GM20000 (cell line): ENCODE measurements at places on chromosomes 7 and 10.

GRCh38 chr10:79376751-79377556 is 29.7 kb downstream of the PPIF start:
- DNase-seq: no peak

DNA sequence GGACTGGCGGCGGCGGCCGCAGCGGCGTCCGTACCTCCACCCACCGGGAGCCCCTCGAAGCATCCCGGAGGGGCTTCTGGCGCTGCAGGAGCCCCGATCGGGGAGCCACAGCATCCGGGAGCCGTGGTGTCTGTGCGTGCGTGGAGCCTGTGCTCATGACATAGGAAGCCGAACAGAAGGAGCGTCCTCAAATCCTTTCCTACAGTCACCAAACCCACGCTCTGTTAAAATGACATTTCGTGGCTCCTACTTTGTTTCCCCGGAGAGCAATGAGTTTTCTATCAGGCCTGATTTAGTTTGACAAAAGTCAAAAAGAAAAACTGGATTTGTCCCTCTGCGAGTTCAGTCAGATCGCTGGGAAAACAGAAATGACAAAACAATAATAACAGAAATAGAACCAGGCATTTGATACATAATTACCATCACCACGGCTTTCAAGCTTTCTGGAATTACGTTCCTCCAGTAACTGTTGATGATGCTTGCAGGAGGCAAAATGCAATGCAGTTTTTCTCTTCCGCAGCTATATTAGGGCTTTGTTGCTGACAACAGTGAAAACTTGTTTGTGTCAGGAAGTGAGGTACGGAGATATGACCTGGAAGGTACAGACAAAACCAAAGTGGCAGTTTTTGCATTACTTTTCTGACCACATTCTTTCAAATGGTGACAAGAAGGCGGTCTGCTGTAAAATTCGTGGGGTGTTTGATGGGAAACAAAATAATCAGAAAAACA is 219.3 kb upstream of the MKLN1 start:
- peak; percentile 78 for DNase-seq

DNA sequence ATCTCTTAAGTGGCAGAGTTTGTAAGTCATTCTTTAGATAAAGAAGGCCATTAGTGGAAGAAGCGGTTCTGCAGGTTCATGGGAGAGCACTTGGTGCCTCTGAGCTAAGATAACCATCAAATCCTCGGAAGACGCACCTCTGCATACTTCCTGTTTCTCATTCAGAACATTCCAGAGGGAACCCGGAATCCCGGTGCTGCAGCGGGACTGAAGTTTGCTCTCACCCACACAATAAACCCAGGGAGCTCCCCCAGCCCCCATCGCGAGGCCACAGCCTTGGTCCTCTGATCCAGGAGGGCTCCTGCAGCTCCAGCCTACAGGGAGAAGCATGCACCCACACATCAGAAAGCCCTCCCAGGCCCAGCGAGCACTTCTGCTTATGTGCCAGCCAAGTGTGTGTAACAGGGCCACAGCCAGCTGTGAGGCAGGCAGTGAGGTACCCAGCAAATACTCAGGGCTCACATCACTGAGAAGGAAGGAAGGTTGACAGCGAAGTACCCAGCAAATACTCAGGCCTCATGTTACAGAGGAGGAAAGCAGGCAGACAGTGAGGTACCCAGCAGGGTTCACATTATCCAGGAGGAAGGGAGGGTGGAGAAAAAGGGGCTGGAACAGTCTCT is 142.4 kb downstream of the DIP2C start:
- DNase-seq: no peak

- DNase-seq: no peak
Measured at GRCh38 chr10:128095027-128095752, 31.0 kb downstream of the MKI67 start.

GRCh38 chr7:101828301-101829020 is 11.0 kb downstream of the CUX1 start:
- peak; percentile 40 for DNase-seq

GRCh38 chr10:132844069-132844809 is 58.3 kb upstream of the NKX6-2 start:
- no peak for DNase-seq

GRCh38 chr7:157005456-157006204 is 4.8 kb downstream of the MNX1 start:
- DNase-seq: peak; percentile 55

- DNase-seq: no peak
Measured at GRCh38 chr7:123557016-123557397, 611 bp downstream of the NDUFA5 start.

GRCh38 chr10:125011171-125011925 is 69.4 kb downstream of the ZRANB1 start:
- DNase-seq: no peak

- DNase-seq: no peak
Measured at GRCh38 chr10:84097787-84098353, 41.4 kb upstream of the GHITM start.

GRCh38 chr7:117793976-117794375 is 79.3 kb downstream of the CTTNBP2 start:
- no peak for DNase-seq

DNA sequence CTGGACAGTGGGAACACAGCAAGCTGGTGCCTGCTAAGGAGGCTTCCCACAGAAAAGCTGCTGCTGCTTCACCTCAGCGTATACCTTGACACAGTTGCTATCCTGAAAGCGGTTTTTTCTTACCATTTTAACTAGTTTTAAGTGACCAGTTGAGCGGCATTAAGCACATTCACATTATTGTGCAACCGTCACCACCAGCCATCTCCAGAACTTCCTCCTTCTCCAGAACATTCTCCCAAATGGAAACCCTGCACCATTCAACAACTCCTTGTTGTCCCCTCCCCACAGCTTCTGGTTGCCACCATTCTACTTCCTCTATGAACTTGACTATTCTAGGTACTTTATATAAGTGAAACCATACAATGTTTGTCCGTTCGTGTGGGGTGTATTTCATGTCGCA is 169.9 kb downstream of the SNX10 start:
- DNase-seq: no peak

- DNase-seq: no peak
Measured at GRCh38 chr7:30914596-30914995, 2.9 kb downstream of the AQP1 start.

DNA sequence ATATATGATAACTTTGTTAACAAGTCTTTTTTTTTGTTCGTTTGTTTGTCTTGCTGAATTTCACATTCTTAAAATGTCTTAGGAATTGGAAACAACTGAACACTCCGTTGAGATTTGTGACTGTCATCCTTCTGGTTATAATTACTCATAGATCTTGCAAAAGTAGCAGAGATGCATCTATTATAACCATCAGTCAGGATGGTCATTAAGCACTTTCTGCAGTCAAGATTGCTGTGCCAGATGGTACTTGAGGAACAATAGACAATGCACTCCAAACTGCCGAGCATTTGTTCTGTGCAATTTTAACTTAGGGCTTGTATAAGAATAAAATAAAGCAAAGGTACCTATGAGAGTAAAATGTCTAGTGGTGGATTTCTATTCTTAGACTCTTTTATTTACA is 710.1 kb upstream of the KCND2 start:
- no peak for DNase-seq

DNA sequence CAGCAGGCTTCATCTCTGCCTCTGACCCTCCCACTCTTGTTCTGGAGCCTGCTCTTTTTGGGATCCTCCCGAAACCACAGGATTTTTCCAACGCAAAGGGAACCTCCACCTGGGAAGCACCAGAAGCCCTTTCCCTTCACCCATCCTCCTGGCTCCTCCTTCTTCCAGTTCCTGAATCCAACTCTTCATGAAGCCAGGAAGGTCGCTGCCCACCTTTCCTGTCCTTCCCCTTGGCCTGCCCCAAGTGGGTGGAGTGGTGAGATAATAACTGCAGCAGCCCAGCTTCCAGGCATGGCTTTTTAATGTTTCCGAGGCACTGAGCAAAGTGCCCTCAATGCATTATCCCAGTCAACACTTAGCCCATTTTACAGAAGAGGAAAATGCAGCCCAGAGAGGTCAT is 70.8 kb upstream of the EEPD1 start:
- DNase-seq: no peak

DNA sequence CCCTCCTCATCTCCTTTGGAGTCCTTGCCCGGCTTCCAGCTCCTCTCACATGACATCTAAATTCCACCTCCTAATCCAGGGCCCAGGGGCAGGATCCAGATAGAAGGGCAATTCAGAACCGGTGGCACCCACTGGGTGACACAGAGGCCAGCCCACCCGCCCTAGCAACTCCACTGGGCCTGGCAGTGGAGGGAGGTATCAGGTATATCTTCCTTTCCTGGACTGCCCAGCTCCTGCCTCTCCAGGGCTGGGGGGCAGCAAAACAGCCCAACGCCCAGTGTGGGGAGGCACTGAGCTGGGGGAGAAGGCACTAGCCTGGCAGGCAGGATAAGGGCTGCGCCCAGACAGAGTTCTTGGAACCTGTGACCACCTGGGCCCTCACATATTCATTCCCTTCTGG is 10.4 kb upstream of the TRIM8 start:
- DNase-seq: no peak

- DNase-seq: no peak
Measured at GRCh38 chr10:11017000-11017569, 587 bp upstream of the CELF2 start.

DNA sequence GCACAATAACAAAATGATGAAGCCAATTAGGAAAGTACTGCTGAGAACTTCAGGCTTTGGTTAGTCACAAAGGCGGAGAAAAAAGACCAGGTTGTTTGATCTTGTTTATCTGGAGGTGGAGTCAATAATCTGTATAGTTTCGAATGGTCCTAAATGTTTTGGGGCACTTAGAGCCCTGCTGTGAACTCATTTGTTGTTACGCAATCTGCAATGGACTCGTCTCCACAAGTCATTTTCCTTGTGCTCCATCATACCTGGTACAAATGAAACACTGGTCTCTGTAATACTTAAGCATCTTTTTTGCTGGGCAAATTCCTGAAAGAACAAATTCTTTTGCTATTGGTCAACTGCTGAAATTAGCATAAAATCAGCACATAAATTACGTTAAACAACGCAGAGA is 430.5 kb downstream of the GATA3 start:
- no peak for DNase-seq
